Activated T-cell treated with anti-CD3 and anti-CD28 coated beads, Interleukin-2, amount 50 U/mL, for 72 hours (primary cell): ENCODE measurements at places on chromosomes 11 and 22. TPM values are rescaled to one million over a fixed set of nuclear protein-coding genes. Genes with fewer than 3 reads are reported as not detected.

GRCh38 chr22:32997295-32997694, 60.9 kb downstream of the SYN3 start:
- no peak for DNase-seq

DNA sequence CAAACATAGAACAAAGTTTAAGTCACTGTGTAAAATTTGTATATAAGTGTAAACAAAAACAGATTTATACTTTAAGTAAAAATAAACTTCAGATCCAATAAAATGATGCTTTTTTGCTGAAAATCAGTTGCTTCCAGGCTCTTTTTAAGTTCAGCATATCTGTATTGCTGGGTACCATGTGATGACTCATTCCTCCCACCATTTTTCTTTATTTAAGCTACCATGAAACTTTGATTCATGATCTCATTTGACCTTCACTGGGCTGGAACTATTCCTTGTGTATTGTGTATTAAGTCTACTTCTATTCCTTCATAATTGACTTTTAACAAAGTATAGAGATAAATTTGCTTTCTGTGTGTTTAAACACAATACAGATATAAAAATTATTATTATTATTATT, 46.3 kb upstream of the RRM1 start:
- DNase-seq: no peak

GRCh38 chr11:94590352-94591041, 23.3 kb downstream of the PIWIL4 start:
- DNase-seq: no peak

The TRAPPC4 gene
- 59.3 TPM for total RNA-seq

DNA sequence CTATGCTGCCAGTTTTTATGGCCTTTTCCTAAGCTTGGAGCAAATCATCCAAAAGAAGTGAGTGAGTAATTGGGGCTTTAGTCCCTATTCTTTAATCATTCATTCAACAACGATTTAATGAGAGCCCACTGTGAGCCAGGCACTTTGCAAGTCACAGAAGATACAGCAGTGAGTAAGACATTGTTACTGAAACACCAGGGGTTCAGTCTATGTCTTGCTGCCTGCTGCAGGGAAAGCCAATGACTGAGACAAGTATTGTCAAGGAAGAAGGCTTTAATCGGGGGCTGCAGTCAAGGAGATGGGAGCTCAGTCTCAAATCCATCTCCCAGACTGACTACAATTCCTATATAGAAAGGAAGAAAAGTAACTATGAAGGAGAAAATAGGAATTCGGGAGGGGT, 228.3 kb downstream of the FAM181B start:
- no peak for DNase-seq

DNA sequence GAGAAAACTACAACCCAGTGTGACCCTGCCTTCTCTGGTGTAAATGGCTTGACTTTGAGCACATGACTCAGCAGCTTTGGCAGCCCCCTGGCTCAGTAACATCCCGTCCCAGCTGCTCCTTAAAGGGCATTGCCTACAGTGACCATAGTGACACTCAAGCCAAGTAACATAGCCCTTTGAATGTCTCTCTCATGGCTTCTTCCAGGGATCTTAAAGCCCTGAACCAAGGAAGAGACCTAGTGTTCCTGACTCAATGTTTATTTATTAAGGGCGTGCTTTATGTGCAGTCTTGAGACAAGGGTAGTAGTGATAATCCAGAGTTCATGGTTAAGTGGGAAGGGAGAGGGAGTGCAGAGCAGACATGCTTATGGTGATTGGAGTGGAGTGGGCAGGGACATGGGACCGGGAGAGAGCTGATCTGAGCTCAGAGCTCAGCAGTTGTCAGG, 125.7 kb downstream of the PARVA start:
- DNase-seq: no peak

The PGA4 gene
- not detected for total RNA-seq

- DNase-seq: no peak
Observed at GRCh38 chr22:36104435-36104834, 56.1 kb downstream of the APOL3 start.

DNA sequence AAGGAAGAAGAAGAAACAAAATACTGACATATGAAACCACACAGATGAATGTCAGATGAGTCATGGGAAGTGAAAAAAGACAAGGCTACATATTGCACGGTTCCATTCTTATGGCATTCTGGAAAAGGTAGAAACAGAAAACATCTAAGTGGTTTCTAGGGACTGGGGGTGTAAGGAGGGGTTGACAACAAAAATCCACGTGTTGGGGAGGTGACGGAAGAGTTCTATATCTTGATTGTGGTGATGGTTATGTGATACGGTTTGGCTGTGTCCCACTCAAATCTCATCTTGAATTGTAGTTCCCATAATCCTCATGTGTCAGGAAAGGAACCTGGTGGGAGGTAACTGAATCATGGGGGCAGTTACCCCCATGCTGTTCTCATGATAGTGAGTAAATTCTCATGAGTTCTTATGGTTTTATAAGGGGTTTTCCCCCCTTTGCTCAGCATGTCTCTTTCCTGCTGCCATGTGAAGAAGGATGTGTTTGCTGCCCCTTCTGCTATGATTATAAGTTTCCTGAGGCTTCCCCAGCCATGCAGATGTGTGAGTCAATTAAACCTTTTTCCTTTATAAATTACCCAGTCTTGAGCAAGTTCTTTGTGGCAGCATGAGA, 6.4 kb upstream of the ARFGAP3 start:
- peak; percentile 40 for DNase-seq

- peak; percentile 22 for DNase-seq
Observed at GRCh38 chr11:69144316-69145049, 11.3 kb upstream of the SMIM38 start.

DNA sequence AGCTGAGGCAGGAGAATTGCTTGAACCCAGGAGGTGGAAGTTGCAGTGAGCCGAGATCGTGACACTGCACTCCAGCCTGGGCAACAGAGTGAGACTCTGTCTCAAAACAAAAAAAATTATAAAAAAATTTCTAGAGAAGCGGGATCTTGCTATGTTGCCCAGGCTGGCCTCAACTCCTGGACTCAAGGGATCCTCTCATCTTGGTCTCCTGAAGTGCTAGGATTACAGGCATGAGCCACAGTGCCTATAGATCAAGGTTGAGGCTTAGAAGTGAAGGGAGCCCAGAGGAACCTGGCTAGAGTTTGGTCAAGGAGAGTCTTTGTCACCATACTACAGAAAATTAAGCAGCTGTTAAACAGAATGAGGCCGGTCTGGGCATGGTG, 1.4 kb upstream of the MCM5 start:
- DNase-seq: no peak

The OR5B21 gene
- not detected for total RNA-seq

DNA sequence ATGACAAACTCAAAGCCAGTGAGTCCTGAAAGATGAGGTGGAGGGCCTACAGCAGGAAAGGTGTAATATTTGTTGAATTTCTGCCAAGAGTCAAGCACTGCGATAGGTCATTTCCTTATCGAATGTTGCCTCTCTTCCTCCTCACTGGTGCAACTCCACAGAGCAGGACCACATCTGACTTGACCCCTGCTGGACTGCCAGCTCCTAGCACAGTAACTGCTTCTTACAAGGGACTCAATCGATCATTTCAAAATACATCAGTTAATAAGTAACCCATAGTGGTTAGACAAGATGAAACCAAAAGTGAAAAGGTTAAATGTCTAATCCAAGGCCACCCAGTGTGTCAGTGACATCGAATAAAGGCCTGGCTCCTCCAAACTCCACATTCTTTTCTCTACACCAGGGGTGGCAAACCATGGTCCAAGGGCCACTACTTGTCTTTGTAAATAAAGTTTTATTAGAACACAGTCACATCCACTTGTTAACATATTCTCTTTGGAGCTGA, 98.5 kb upstream of the CSNK2A3 start:
- no peak for DNase-seq

GRCh38 chr11:47347137-47347536, 5.4 kb downstream of the MYBPC3 start:
- no peak for DNase-seq

DNA sequence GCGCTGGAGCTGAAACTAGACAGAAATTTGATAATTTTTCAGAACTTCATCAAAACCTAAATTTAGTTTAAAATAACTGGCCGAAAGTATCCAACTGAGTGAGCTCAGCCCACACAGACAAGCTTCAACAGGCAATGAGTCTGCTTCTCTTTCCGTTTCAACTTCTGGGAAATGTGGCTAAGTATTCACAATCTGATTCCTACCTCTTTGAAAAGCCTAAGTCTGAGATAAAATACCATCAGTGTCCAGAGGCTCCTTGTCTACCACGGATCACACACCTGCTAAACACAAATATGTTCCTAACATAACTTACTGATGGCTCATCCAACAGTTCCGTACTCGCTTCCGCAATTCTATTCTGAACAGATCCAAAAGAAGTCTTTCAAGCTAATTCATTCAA, 8.5 kb downstream of the SIK3 start:
- DNase-seq: no peak

GRCh38 chr11:86632499-86633269, 39.7 kb downstream of the ME3 start:
- DNase-seq: peak; percentile 75

GRCh38 chr11:95150956-95151684, 61.5 kb downstream of the ENDOD1 start:
- peak; percentile 94 for DNase-seq

The CCDC88B gene
- total RNA-seq: 119 TPM

The KCNK4 gene
- total RNA-seq: not detected

The SPI1 gene
- 0.55 TPM for total RNA-seq

DNA sequence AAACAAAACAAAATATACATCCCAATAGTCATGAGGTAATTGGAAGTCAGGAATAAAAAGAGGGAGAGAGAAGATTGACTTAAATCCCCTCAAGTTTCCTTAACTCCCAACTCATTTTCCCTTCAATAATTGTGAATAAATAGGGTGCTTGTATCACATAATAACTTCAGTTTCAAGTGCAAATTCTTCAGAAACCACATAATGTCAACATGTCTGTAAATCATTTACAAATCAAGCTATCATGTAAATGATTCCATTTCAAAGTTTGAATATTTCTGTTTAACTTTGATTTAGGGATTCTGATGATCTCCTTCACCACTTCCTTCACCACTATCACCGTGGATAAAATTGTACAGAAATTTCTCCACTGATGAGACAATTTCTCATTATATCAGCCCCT, 23.2 kb downstream of the CASP5 start:
- no peak for DNase-seq

DNA sequence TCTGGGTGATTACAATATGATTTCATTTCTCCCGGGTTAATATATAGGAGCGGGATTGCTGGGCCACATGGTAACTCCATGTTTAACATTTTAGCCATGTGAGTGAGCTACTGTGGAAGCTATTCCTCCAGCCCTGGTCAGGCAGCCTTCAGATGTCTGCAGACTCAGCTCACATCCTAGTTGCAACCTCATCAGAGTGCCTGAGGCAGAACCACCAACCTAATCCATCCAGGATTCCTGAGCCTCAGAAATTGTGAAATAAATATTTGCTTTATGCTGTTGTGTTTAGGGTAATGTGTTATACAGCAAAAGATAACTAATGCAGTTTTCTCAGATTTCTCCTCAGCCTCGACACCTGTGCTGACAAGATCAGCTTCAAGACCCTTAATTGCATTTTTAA, 676.8 kb downstream of the OPCML start:
- DNase-seq: no peak

GRCh38 chr11:61834278-61835048, 6.4 kb downstream of the FADS2 start:
- peak; percentile 66 for DNase-seq

The ISX gene
- not detected for total RNA-seq

- no peak for DNase-seq
Observed at GRCh38 chr11:127393460-127393997, 393.0 kb upstream of the KIRREL3 start.

The MS4A7 gene
- total RNA-seq: not detected

DNA sequence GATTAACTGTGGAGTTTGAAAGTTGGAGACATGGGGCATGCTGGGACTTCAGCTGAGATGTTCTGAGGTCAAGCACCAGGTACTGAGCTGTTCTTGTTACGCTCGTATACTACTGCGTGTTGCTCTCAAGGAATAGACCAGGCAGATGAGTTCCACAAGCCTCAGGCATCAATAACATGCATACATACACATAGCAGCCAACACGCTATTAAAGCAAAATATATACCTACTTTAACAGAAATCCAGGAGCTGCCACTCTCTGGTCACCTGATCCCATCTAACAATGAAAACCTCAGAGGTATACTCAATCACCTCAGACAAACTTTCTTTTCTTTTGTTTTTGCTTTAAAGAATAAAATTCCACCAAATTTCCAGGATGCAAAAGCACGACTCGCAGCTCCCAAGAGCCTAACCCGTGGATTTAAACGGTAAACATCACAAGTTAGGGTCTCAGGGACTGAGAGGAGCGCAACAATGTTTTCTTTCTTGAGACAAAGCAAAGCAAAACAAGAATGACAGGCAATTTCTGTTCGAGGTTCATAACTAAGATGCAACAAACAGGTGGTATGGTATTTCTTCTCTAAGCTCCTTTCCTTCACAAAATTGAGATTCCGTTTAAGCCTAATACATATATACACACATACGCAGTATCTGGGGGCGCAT, 16.5 kb downstream of the BLID start:
- no peak for DNase-seq

The MPZL2 gene
- total RNA-seq: 12.9 TPM

DNA sequence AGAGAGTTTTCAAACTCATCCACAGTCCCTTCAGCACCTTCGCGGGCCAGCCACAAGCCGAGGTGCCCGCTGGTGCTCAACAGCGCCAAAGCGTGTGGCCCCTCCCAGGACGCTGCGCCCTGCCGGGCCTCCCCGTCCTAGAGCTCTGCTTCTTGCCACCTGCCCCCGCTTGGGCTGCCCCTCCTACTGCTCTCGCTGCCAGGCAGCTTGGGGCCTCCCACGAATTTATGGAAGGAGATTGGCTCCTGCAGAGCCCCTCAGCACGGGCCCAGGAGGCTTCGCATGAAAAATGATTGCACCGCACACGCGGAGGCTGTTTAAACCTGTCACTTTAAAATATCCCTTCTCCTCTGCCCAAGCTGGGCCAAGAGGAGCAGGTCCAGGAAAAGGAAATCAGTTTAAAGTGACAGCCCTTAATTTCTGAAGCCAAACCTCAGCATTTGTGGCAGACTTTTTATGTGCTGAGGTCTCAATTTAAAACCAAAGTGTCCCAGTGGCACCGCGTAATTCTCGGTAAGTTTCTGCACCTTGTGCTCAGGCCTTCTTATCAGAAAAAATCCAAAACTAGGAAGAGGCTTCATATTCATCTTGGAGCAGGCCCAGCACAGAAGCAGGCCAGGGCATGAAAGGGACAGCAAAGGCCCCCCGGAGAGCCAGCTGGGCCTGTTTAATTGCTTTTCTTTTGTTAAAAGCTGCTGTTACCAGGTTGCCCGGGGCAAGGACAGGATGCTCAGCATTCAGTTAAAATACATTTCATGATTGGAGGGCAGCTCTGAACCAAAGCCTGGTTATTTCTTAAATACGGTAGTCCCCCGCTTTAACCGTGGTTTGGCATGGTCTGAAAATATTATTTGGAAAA, 303.6 kb downstream of the OPCML start:
- no peak for DNase-seq
